ENCODE measurements at places on chromosomes 6 and 20.

- no peak for DNase-seq
Measured at GRCh38 chr20:20549704-20550103, 162.7 kb downstream of the RALGAPA2 start.

GRCh38 chr6:170151804-170152123 lies 139.1 kb downstream of the DLL1 start:
- DNase-seq = no peak

DNA sequence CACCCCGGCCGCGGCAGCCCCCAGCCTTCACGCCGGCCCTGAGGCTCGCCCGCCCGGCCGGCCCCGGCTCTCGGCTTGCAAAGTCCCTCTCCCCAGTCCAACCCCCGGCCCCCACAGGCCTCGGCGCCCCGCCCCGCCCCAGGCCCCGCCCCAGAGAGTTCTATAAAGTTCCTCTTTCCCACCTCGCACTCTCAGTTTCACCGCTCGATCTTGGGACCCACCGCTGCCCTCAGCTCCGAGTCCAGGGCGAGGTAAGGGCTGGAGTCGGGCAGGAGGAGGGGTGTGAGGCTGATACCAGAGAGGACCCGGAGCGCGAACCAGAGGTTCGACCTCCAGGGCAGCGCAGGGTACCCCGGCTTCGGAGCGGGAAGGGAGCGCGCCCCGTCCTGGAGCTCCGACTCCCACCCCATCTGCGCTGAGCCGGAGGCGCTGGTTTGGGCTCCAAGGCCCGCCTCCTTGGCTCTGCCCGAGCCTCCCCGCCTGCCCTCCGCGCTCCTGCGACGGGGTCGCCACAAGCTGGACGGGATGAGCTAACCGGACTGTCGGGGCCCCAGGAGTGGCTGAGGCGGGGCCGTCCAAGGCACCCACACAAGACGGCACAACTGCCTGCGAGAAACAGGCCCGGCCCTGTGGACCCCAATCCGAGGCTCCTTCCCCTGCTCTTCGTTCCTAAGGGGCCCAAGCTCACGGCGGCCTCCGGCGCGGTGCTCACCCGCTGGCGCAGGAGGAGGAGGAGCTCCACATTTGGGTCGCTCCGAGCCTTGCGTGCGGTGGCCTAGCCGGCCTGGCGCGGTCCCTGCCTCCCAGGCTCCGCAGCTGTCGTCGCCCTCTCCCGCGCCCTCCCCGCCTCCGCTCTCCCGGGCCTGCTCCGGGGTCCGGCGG lies at the start of gene IRF4:
Gene IRF4, plus strand, starts transcription at position 194 of the 882 bp plus-strand sequence. CDS start 1,401 bp downstream, outside the sequence.
- no peak for DNase-seq

DNA sequence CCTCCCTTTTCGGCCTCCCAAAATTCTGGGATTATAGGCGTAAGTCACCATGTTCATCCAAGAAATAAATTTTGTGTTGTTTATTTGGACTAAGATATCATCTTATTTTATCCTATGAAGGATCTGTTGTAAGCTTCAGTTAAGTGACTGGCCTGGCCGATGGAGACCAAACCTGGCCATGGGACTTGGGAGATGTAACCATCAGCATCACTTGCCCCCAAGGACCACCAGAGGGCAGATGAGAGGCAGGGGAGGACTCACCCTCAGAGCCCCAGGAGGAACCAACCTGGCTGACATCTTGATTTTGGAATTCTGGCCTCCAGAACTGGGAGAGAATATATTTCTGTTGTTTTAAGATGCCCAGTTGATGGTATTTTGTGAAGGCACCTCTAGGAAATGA lies 266.7 kb downstream of the CDH26 start:
- DNase-seq = no peak

GRCh38 chr6:11938285-11938890 lies 73.7 kb upstream of the HIVEP1 start:
- no peak for DNase-seq

- no peak for DNase-seq
Measured at GRCh38 chr6:86706449-86706848, 230.9 kb upstream of the HTR1E start.

DNA sequence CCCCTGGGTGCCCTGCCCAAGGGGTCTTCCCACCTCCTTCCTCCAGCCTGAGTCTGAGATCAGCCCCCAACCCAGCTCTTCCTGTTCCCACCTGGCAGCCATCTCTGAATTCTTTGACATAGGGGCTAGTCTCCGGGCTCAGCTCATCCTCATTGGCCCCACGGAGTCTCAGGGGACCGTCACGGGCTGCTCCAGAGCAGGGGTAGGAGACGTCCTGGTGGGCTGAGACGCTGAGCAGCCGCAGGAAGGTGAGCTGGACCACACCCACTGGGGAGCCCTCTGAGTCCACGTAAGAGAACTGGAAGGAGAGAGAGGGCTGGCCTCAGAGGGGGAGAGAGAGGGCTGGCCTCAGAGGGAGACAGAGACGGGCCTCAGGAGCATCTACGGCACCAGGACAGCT lies 28.1 kb downstream of the COL11A2 start:
- no peak for DNase-seq

GRCh38 chr20:17825960-17826843 lies 126.4 kb downstream of the BANF2 start:
- no peak for DNase-seq

- no peak for DNase-seq
Measured at GRCh38 chr6:134684423-134684795, 265.5 kb downstream of the ALDH8A1 start.

DNA sequence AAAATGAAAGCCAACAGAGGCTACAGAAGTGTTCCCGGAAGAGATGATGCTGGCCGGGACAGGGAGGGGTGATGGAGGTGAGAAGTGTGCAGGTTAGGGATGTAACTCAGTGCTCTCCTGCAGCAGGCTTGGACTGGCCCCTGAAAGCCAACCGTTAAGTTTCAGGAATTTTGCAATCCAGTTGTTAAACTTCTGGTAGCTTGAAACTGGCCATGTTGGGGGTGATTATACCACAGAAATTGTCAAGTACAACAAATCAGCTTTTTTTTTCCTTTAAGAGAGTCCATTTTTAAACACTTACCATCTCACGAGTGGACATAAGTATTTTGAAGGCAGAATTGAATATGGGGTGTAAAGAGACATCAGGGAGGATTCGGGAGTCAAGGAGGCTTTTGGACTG lies 8.8 kb upstream of the SIRPB1 start:
- DNase-seq = no peak

- no peak for DNase-seq
Measured at GRCh38 chr6:32128751-32129296, 778 bp upstream of the ATF6B start.

DNA sequence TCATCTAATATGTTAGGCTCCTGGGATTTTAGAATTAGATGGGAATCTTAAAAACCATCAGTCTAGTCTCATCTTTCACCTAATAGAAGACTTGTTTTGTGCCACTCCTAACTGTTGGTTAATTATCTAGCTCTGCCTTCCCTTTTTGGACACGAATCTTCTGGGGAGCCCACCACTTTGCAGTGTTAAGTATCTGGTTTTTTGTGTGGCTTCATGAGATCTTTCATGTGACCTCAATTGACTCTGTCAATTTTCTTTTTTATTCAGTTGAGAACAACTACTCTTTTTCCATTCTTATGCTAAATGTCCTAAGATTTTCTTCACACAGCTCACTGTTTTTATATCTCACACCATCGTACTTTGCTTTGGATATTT lies 16.9 kb downstream of the TBPL1 start:
- no peak for DNase-seq

DNA sequence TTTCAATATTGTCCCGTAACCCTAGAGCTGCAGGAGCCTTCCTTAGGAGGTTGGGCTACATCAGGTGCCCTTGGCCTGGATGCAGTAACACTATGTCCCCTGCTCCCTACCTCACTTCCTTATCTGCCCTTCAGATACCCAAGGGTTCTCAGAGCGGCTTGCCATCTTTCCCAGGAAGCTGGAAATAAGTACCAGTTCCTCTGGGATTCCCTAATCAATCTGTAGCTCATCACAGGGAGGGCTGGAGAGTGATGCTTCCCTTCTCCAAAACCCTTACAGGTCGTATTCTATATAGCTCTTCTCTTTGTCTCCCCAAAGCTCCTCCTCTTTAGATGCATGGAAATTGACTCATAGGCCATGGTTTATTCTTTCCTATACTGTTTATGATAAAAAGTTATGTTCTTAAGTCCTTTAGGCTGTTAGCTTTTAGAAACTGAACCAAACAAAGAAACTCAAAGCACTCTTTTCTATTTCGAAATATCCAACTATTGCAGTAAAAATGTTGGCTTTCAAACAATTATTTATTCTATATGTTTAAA lies 4.2 kb downstream of the MYCT1 start:
- DNase-seq = no peak

DNA sequence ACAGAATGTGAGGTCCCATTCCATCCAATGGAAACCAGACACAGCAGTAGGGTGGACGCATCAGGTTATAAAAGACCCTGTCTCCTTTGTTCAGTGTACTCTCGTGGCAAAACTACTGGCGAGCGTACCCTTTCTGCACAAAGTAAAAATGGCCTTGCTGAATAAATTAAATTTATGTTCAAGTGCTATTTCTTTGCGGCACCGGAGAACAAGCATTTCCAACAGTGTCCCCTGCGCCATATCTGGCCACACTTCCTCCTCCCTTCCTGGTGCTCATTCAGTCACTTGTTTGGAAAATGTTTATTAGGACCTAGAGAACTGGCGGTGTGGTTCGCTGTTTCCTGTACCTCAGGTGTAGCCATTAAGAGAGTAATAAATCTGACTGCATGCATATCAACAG lies 46.9 kb upstream of the DACT2 start:
- no peak for DNase-seq

- DNase-seq = peak; percentile 75
Measured at GRCh38 chr6:149354009-149354408, 36.5 kb downstream of the TAB2 start.

DNA sequence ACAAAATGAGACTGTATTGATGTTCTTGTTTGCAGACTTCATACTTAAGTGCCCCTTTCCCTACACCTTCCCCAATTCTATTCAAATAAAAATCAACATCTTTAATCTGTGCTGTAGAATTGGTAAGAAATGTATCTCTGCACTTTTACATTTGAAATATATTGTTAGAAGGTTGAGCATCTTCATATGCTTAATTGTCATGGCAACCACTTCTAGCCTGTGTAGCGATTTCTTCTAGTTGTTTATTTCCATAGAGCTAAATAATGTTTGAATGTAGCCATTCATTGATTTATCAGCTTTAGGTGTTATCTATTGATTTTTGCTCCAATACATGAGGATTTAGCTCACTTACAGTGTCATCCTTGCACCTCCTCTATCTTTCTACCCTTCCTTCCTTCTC lies 37.7 kb upstream of the ZNFX1 start:
- DNase-seq = no peak

DNA sequence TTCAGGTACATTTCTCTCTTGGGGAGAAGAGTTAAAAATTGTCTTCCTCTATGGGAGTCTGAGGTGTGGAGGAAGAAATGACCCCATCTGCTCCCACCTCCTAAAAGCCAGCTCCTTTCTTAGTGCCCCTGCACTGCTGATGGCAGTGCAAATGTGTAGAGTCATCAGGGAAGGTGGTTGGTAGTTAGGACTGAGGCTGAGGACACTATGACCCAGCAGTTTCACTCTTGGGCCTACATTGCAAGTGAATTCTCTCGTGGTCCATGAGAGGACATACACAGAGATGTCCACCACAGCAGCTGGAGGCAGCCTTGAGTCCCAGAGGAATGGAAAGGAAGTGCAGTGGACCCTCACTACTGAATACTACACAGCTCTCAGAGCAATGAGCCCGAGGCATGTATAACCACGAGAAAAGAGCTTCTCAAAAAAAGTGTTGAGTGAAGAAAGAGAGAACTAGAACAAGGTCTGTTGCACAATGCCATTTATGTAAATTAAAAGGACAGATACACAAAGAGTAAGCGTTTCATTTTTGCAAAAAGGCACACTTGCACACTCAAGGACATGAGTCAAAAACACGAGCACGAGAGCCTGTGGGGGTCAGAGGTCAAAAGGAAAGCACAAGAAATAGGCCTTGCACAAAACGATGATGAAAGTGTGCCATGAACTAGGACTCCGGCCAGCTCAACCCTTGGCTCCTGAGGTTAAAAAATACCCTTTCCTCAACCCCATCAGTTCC lies 308.2 kb upstream of the PRND start:
- no peak for DNase-seq

DNA sequence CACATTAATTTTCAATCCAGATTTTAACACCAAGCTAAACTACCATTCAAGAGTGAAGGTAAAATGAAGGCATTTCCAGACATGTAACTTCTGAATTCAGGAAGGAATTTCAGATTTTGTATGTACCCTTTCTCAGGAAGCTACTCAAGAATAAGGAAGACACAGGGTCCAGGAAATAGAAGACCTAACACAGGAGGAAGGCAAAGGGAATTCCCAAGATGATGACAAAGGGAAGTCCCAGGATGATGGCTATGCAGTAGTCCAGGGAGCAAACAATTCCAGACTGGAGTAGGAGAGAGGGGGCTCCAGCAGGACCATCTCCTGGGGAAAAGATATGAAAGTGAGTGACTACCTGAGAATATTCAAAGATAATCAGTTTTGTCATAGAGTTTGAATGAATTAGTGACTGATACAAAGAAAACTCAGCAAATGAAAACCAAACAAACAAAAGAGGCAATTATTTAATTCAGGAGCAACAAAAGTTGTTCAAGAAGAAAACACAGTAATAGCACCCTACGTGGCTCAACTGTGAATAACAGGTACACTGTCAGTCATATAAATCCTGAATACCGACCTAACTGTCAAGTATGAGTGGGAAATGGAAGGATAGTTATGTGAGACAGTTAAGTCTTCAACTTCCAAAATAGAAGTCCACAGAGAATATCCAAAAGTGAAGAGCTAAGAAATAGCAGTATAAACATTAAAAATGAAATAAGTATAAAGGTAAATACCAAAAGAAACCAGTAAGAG lies 4.0 kb downstream of the RNF24 start:
- DNase-seq = no peak

DNA sequence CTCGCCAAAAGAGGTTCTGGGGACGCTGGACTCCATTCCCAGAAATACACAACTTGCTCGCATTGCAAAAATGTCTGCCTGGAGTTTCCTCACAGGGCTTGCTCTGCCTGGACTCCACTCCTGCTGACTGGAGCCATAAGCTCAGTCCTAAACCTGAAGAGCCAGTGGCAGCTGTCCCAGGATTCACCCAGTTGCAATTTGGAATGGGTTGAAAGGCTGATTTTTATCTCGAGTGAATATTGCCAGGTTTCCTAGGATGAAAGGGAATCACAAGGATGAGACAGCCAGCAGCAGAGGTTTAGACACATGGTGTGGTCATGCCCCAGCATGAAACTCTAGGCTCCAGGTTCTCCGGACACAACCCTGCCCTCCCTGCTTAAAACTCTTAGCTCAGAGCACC lies 223.3 kb downstream of the BMP7 start:
- DNase-seq = no peak

GRCh38 chr6:17413313-17413750 lies 19.9 kb downstream of the CAP2 start:
- DNase-seq = no peak

All from NCI-H2171 (cell line).